Testis (tissue), 5 donors: ENCODE measurements at places on chromosomes 1 and 21. TPM values are rescaled to one million over a fixed set of nuclear protein-coding genes. Genes with fewer than 3 reads are reported as not detected.

- peaks cover 33% of the 10 kb centered on the region for H3K4me1 ChIP-seq
- H3K36me3 ChIP-seq = no peaks in the 10 kb centered on the region
- no peaks in the 10 kb centered on the region for H3K27me3 ChIP-seq
- H3K27ac ChIP-seq = peak within 1 kb of the TSS; percentile 95
- H3K4me3 ChIP-seq = peak within 1 kb of the TSS; percentile 88
These were observed at the start of gene GAS5 for GRCh38 chr1:173867753-173868265. Gene GAS5 (minus strand): TSS chr1:173867989.

DNA sequence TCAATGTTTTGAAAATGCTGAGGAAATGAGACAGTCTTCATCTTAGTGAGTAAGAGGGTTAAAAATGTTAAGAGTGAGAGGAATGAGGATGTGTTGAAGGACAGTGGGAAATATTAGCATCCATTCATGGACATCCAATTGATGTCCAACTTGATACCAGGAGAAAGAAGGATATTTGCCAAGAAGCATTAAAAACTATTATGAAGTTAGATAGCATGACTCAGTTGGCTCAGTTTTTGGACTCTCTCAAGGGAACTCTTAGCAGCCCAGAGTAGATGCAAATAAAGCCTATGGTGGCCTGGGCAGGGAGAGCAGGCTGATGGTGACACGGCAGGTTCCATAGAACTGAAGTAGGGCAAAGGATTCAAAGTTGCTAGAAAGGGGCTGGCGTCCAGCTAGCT is 171.0 kb downstream of the ZZZ3 start:
- DNase-seq = no peak
- peaks cover 12% of the 10 kb centered on the region for H3K4me1 ChIP-seq
- no peaks in the 10 kb centered on the region for H3K27me3 ChIP-seq
- H3K36me3 ChIP-seq = no peaks in the 10 kb centered on the region

Gene OBSCN
- 30.0 TPM for total RNA-seq

DNA sequence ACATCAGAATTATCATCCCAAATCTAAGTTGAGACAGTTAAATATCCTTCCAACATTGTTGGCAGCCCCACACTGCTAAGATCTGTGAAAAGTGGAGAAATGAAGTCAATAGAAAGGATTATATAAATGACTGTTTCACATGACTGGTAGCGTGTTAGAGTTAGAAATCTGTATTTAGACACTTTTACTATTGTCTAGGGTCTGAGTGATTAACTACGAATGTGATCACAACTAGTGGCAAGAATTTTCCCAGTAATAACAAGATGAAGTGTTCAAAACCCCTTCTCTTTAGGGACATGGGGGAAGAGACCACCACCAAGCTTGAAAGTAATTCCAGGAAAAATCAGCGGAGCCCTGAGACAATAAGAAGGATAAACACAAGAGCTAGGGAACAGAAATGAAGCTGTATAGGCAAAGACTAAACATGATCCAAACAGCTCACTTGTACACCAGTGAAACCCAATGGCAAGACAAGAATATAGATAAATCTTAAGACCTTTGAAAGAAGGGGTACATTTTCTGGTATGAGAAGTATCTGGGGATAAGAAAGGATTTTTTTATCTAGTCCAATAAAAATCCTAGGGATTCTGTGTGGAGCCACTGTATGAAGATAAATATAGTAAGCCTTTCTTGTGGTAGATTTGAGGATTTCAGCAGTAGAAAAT is 646.6 kb upstream of the USP24 start:
- H3K36me3 ChIP-seq = no peaks in the 10 kb centered on the region
- H3K27ac ChIP-seq = no peak overlapping the region
- DNase-seq = no peak
- H3K4me1 ChIP-seq = no peaks in the 10 kb centered on the region
- no peak overlapping the region for H3K4me3 ChIP-seq

Gene S100A12
- total RNA-seq = not detected

- no peak overlapping the region for H3K27ac ChIP-seq
- no peak overlapping the region for H3K4me3 ChIP-seq
- no peaks in the 10 kb centered on the region for H3K4me1 ChIP-seq
- no peak for DNase-seq
- no peaks in the 10 kb centered on the region for H3K36me3 ChIP-seq
These were observed 5.8 kb downstream of the TIAM1 start for GRCh38 chr21:31337996-31338907.

Gene MTF1
- 12.8 TPM for total RNA-seq

- no peak for DNase-seq
- H3K27ac ChIP-seq = no peak overlapping the region
- no peaks in the 10 kb centered on the region for H3K36me3 ChIP-seq
- no peaks in the 10 kb centered on the region for H3K27me3 ChIP-seq
- H3K4me1 ChIP-seq = no peaks in the 10 kb centered on the region
These were observed 249.1 kb upstream of the PTBP2 start for GRCh38 chr1:96472471-96472870.
